Stimulated activated CD8-positive, alpha-beta memory T cell treated with anti-CD3 and anti-CD28 coated beads, Interleukin-15, amount 100 ng/mL, for 1 hour (primary cell): ENCODE measurements at places on chromosomes 1 and 21.

DNA sequence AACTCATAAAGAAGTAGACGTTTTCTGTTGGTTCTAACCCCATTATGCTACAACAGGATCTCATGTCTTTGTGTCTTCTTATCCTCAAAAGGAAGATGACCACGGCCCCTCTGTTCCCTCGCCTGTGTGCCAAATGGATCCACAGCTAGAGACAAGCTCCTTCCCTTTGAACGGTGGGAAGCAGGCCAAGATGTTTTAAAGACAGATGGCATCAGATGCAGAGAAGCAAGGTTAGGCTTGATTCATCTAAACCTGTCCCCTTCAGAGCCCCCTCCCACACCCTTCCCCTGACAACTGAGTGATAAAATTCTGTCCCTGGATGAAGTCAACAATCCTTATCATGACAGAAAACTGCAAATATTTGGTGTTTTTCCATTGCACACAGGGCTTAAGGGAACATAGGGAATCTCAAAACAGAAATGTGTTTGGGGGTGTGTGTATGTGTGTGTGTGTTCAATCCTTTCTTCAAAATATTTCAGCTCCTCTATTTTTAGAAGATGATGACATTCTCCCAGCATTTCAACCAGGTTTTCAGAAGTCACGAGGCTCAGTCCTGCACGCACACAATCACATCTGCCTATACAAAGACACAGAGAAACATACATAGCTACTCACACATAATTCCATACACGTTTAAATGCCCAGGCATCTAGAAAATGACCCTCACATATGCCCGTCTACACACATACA, 27.8 kb upstream of the FMOD start:
- no peak for DNase-seq

- no peak for DNase-seq
Measured at GRCh38 chr1:241810769-241811405, 37.1 kb upstream of the EXO1 start.

- peak; percentile 16 for DNase-seq
Measured at GRCh38 chr21:14737922-14738321, 191.8 kb upstream of the SAMSN1 start.

DNA sequence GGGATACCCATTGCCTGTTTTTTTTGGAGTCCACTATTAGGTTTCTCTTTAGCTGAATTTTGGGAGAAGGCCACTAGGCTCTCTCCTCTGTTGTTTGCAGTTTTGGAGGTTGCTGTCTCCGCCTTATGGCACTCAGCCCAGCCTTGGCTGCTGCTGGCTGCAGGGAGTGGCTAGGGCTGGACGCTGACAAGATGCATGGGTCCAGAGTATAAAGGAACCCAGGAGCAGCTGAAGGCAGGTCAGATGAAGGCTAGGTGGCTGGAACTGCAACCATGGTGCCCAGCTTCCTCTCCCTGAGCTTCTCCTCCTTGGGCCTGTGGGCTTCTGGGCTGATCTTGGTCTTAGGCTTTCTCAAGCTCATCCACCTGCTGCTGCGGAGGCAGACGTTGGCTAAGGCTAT, at the start of gene CYP4B1:
TSS of gene CYP4B1 (plus strand) at position 237 of the 400 bp plus-strand sequence. CDS start at position 273, 36 bp downstream.
- no peak for DNase-seq

DNA sequence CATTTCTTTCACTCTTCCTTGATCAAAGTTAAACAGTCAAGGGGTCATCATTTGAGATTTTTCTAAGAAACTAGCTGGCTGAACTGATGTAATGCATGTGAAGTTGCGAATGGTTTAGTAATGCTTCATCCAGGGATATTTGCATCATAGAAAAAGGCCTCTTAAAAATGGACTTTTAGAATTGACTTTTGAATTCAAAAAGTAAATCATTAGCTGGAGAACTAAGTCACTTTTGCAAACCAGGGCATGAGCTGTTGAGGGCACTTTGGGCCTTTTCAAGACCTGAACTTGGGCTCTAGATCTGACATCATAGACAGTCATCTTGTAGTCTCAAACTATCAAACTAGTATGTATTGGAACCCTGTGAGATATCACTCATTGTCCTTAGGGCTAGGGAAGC, 85.0 kb downstream of the GRIK1 start:
- DNase-seq: no peak

DNA sequence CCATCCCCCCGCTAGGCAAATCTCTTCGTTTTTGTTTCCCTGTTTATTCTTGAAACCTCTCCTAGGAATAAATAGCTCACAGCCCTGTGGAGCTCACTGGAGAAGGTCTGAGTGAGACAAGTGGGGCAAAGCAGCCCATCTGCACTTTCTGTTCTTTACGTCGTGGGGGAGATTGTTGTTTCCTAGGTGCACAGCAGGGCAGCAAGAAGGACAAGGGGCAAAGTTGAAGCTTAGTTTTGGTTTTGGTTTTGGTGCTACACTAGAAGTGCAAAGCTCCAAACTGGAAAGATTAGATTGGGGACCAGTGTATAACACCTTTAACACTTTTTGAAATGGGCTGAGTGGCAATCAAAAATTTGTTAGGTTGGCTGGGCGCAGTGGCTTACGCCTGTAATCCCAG, 76.6 kb downstream of the GPR88 start:
- no peak for DNase-seq

DNA sequence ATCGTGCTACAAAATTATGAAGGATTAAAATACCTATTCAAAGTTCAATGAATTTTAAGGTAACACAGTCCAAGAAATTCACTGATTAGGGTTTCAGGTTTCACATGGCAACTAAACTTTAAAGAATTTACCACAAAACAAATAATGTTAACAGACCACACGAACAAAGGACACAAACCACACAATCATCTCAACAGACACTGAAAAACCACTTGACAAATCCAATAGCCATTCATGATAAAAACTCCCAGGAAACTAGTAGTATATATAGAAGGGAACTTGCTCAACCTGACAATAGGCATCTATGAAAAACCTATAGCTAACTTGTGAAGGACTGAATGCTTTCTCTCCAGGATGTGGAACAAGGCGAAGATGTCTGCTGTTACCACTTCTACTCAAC, 21.1 kb upstream of the SH2D5 start:
- no peak for DNase-seq
